ENCODE measurements at places on chromosomes 3 and 15. TPM values are rescaled to one million over a fixed set of nuclear protein-coding genes. Genes with fewer than 3 reads are reported as not detected.

GRCh38 chr15:100601617-100602063 is 344 bp downstream of the LINS1 start:
- peaks cover 10% of the 10 kb centered on the region for H3K4me1 ChIP-seq
- H3K36me3 ChIP-seq, result peaks cover 2% of the 10 kb centered on the region
- H3K27ac ChIP-seq, result peak overlapping the region; percentile 25
- no peaks in the 10 kb centered on the region for H3K27me3 ChIP-seq

- H3K36me3 ChIP-seq, result peaks cover 2% of the 10 kb centered on the region
- H3K27me3 ChIP-seq, result no peaks in the 10 kb centered on the region
- H3K4me1 ChIP-seq, result no peaks in the 10 kb centered on the region
- no peak overlapping the region for H3K4me3 ChIP-seq
- DNase-seq, result no peak
Measured at GRCh38 chr15:89125088-89125826, 37.0 kb downstream of the ABHD2 start.

DNA sequence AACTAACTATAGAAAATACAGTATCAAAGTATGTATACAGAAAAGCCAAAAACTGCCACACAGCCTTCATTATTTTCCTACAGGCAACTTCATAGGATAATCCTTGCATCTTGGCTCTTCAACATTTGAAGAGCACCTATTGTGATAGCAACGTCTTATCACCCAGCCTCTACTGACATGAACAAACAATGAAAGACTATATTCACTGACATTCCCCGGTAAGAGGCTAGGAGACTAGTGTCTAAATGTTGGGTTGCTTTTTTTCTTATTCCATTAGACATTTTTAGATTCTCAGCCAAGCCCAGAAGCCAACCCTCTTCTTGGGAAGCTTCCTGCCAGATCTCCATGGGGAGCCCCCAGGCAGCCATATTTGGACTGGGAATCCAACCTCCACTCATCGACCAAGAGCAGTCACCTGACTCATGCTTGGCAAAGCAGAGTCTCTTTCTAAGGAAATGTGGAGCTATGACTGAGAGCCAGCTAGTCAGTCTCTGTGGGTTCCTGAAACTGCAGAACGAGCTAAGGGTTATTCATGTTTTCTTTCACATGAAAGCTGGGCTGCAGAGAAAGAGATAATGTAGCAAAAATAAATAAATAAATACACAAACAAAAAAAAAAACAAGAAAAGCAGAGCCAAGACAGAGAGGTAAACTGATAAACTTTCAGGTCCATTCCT is 227.5 kb downstream of the MAGI1 start:
- H3K27ac ChIP-seq, result no peak overlapping the region
- DNase-seq, result no peak
- H3K27me3 ChIP-seq, result no peaks in the 10 kb centered on the region
- no peak overlapping the region for H3K4me3 ChIP-seq
- H3K36me3 ChIP-seq, result no peaks in the 10 kb centered on the region

GRCh38 chr3:32276279-32276841 is 37.9 kb downstream of the CMTM8 start:
- no peaks in the 10 kb centered on the region for H3K27me3 ChIP-seq
- H3K27ac ChIP-seq, result no peak overlapping the region
- H3K4me3 ChIP-seq, result no peak overlapping the region
- no peaks in the 10 kb centered on the region for H3K4me1 ChIP-seq
- no peak for DNase-seq

DNA sequence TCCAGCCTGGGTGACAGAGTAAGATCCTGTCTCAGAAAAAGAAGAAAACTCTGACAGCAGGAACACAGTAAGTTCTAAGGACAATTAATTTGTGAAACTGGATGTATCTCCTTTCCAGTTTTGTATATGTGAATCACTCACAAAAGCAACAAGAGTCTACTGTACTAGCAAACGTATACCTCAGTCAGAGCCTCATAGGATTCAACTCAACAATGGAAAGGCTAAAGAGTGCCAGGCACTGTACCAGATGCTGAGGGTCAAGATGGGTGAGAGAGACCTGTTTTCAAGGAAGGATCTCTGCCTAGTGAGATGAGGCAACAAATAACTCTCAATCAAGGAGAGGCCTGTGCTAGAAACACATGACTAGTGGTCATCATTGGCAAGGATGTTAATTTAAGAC is 14.9 kb downstream of the TBL1XR1 start:
- no peak overlapping the region for H3K27ac ChIP-seq
- H3K36me3 ChIP-seq, result no peaks in the 10 kb centered on the region
- no peak overlapping the region for H3K4me3 ChIP-seq
- no peak for DNase-seq
- H3K4me1 ChIP-seq, result peaks cover 2% of the 10 kb centered on the region

GRCh38 chr15:59473226-59473625 is 35.2 kb downstream of the FAM81A start:
- no peaks in the 10 kb centered on the region for H3K4me1 ChIP-seq
- H3K27me3 ChIP-seq, result no peaks in the 10 kb centered on the region
- no peaks in the 10 kb centered on the region for H3K36me3 ChIP-seq
- H3K4me3 ChIP-seq, result no peak overlapping the region
- DNase-seq, result no peak
- no peak overlapping the region for H3K27ac ChIP-seq

- no peaks in the 10 kb centered on the region for H3K36me3 ChIP-seq
- no peak for DNase-seq
- H3K27me3 ChIP-seq, result no peaks in the 10 kb centered on the region
- peak overlapping the region; percentile 37 for H3K4me3 ChIP-seq
- peaks cover 15% of the 10 kb centered on the region for H3K4me1 ChIP-seq
Measured at GRCh38 chr15:72227192-72227586, 3.8 kb downstream of the PKM start.

- H3K36me3 ChIP-seq, result no peaks in the 10 kb centered on the region
- H3K27ac ChIP-seq, result peak overlapping the region; percentile 21
- peak; percentile 77 for DNase-seq
- no peaks in the 10 kb centered on the region for H3K27me3 ChIP-seq
- H3K4me3 ChIP-seq, result no peak overlapping the region
Measured at GRCh38 chr3:187186801-187187421, 10.4 kb upstream of the RTP1 start.

- H3K36me3 ChIP-seq, result no peaks in the 10 kb centered on the region
- H3K27me3 ChIP-seq, result no peaks in the 10 kb centered on the region
- H3K4me3 ChIP-seq, result no peak overlapping the region
- no peak for DNase-seq
Measured at GRCh38 chr3:51245867-51246266, 139.2 kb upstream of the MANF start.

GRCh38 chr3:40045051-40045450 is 235.6 kb downstream of the MYRIP start:
- no peaks in the 10 kb centered on the region for H3K27me3 ChIP-seq
- H3K4me3 ChIP-seq, result no peak overlapping the region
- no peaks in the 10 kb centered on the region for H3K4me1 ChIP-seq
- H3K36me3 ChIP-seq, result no peaks in the 10 kb centered on the region
- no peak overlapping the region for H3K27ac ChIP-seq
- no peak for DNase-seq

DNA sequence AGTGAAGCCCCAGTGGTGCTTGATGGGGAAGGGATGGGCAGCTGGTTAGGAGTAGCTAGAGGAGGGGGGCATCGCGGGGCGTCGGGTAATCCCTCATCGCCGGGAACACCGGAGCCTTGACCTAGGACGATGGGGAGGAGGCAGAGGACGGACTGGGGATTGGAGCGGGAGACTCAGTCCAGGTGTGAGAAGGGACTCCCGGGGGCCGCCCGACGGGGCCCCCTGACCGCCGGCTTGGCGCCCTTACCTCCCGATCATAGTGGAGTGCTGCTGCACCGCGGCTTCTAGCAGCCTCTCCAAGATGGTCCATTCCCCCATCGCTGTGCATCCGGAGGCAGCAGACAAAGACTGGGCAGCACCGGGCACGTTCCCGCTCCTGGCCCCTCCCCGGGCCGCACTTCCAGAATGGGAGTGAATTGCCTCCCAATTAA is 612 bp downstream of the GJD2 start:
- no peak for DNase-seq
- no peak overlapping the region for H3K27ac ChIP-seq
- no peaks in the 10 kb centered on the region for H3K36me3 ChIP-seq
- H3K4me1 ChIP-seq, result no peaks in the 10 kb centered on the region

GRCh38 chr3:123799544-123800361 is 84.4 kb downstream of the MYLK start:
- H3K36me3 ChIP-seq, result no peaks in the 10 kb centered on the region
- H3K4me1 ChIP-seq, result peaks cover 3% of the 10 kb centered on the region
- peak; percentile 51 for DNase-seq
- no peaks in the 10 kb centered on the region for H3K27me3 ChIP-seq
- H3K27ac ChIP-seq, result no peak overlapping the region

DNA sequence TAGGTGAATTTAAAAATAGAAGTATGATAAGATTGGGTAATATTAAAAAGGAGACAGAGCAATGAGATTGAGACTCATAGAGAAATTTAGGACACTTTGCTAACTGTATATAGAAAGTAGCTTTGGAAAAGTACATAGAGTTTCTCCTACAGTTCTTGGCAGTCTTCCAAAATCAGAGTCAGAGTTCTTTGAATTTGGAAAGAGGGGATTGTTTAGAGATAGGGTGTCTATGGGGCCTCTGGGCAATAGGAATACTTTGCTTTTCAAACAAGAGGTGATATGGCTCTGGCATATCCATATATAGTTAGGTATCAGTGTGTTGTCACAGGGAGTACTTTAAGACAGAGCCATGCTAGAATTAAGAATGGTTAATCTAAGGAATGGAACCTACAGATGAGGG is 477.1 kb upstream of the KCNMB2 start:
- H3K27me3 ChIP-seq, result no peaks in the 10 kb centered on the region
- no peak overlapping the region for H3K4me3 ChIP-seq
- no peaks in the 10 kb centered on the region for H3K36me3 ChIP-seq
- H3K27ac ChIP-seq, result no peak overlapping the region

GRCh38 chr15:101710806-101711205 is 13.5 kb downstream of the TARS3 start:
- DNase-seq, result no peak
- no peaks in the 10 kb centered on the region for H3K4me1 ChIP-seq
- H3K27me3 ChIP-seq, result no peaks in the 10 kb centered on the region
- peaks cover 35% of the 10 kb centered on the region for H3K36me3 ChIP-seq

GRCh38 chr3:193095366-193095765 is 145.7 kb upstream of the PLAAT1 start:
- H3K4me3 ChIP-seq, result no peak overlapping the region
- H3K4me1 ChIP-seq, result no peaks in the 10 kb centered on the region
- peak; percentile 55 for DNase-seq
- no peak overlapping the region for H3K27ac ChIP-seq
- H3K36me3 ChIP-seq, result no peaks in the 10 kb centered on the region
- no peaks in the 10 kb centered on the region for H3K27me3 ChIP-seq

GRCh38 chr15:87944691-87945090 is 311.8 kb downstream of the NTRK3 start:
- no peaks in the 10 kb centered on the region for H3K4me1 ChIP-seq
- peak overlapping the region; percentile 32 for H3K27ac ChIP-seq
- H3K27me3 ChIP-seq, result no peaks in the 10 kb centered on the region

DNA sequence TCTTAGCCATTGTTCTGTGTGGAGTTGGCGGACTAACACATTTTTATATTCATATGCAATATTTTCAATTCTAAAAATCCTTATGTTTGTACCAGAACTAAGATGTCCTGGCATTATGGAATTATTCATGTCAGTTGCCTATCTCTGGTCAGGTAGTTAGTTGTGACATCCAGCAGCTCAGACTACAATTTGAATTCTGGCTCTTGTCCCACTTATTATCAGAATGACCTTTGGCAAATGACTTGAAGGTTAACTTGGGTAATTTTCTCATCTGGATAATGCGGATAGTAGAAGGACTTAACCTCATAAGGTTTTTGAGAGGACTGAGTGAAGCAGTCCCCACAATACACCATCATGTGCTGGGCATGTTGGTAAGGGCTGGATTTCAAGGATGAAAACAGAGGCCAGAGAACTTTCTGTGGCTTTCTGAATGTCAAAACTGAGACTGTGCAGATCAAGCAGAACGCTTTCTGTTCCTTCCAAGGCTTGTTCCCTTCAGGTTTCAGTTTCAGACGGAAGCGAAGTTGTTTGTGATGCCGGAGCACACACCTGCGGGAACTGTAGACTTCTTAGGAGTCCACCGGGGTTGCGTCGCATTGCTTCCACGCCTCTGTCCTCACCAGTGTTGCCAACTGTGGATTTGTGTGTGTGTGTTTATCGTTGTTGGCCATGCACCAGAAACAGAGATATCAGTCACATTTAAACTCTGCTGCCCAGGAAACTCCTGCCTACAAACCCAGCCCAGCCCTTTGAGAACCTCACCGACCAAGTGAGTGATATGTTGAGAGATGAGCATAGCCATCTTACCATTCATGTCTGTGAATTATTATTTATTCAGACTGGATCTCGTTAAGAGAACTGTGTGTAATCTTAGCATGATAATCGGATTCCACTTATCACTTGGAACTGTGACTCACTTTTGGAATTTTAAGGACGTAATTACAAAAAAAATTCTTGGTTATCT is 76.0 kb downstream of the PTPRG start:
- no peaks in the 10 kb centered on the region for H3K4me1 ChIP-seq
- H3K27me3 ChIP-seq, result no peaks in the 10 kb centered on the region
- no peaks in the 10 kb centered on the region for H3K36me3 ChIP-seq
- peak overlapping the region; percentile 52 for H3K27ac ChIP-seq

DNA sequence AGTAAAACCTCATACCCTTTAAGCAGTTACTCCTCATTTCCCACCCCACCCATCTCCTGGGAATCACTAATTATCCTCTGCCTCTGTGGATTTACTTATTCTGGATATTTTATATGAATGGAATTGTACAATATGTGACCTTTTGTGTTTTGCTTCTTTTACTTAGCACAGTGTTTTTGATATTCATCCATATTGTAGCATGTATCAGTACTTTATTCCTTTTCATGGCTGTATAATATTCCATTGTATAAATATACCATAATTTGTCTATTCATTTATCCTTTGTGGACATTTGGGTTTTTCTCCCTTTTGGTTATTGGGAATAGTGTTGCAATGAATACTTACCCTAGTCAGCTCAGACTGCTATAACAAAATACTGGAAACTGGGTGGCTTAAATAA is 39.2 kb downstream of the SH3GL3 start:
- DNase-seq, result no peak
- no peaks in the 10 kb centered on the region for H3K4me1 ChIP-seq
- H3K36me3 ChIP-seq, result no peaks in the 10 kb centered on the region
- H3K4me3 ChIP-seq, result no peak overlapping the region

- DNase-seq, result no peak
- peaks cover 42% of the 10 kb centered on the region for H3K4me1 ChIP-seq
- H3K36me3 ChIP-seq, result no peaks in the 10 kb centered on the region
- H3K4me3 ChIP-seq, result no peak overlapping the region
- no peaks in the 10 kb centered on the region for H3K27me3 ChIP-seq
Measured at GRCh38 chr3:42057561-42058211, 33.5 kb upstream of the TRAK1 start.

- no peaks in the 10 kb centered on the region for H3K36me3 ChIP-seq
- no peaks in the 10 kb centered on the region for H3K27me3 ChIP-seq
- no peak overlapping the region for H3K4me3 ChIP-seq
- DNase-seq, result peak; percentile 4
- H3K4me1 ChIP-seq, result peaks cover 21% of the 10 kb centered on the region
Measured at GRCh38 chr3:52233108-52233591, 5.8 kb downstream of the TWF2 start.

- no peaks in the 10 kb centered on the region for H3K27me3 ChIP-seq
- no peak for DNase-seq
- H3K4me3 ChIP-seq, result no peak overlapping the region
Measured at GRCh38 chr3:131608296-131608695, 105.5 kb upstream of the MRPL3 start.

MAP6D1 gene
- total RNA-seq, result 1.5 TPM

FEZF2 gene
- not detected for total RNA-seq

HAPLN3 gene
- total RNA-seq, result 11.2 TPM

GOLGA8J gene
- total RNA-seq, result not detected

ETV5 gene
- 34.6 TPM for total RNA-seq

CPNE4 gene
- total RNA-seq, result 0.79 TPM

ZNF621 gene
- total RNA-seq, result 25.4 TPM

ITPR1 gene
- total RNA-seq, result 81.2 TPM

ARGFX gene
- not detected for total RNA-seq

ASB14 gene
- total RNA-seq, result not detected

GOLGA6A gene
- 0.06 TPM for total RNA-seq

SCG5 gene
- 1.3 TPM for total RNA-seq

KCNMB2 gene
- total RNA-seq, result 4.4 TPM

DNAJC19 gene
- total RNA-seq, result 48.4 TPM

Measured in kidney (tissue), 22 donors.